ENCODE measurements at places on chromosomes 11 and 22.

DNA sequence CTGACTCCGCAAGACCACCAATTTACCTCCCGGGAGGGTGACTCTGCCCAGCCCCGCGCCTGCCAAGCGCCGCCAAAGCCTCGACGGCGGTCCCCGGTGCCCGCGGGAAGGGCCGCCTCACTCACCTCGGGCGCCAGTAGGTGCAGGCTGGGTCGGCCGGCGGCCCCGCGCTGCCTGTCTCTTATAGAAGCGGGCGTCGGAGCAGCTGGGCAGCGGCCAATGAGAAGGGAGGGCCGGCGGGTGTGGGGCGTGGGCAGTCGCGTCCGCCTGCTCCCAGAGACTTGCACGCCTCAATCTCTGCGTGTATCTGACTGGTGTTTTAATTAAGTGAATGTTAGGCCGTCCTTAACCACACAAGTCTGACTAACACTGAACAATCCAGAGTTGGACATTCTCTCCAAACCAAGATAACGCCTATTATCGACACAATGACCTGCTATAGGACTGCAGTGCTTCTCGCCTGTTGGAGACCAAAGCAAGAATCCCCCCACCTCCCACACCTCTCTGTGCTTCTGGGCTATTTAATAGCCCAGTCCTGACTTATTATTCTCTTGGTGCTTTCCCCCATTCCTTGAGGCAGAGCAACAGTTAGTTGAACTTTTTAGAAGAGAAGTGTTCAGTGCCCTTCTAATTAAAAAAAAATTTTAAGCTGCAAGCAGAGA lies at the start of gene TPH1:
TPH1 (minus strand) TSS at position 154 of the 662 bp plus-strand sequence. CDS start 5,507 bp downstream, outside the sequence.
- no peak for DNase-seq

- no peak for DNase-seq
Observed at GRCh38 chr11:13287681-13288080, 10.1 kb downstream of the BMAL1 start.

DNA sequence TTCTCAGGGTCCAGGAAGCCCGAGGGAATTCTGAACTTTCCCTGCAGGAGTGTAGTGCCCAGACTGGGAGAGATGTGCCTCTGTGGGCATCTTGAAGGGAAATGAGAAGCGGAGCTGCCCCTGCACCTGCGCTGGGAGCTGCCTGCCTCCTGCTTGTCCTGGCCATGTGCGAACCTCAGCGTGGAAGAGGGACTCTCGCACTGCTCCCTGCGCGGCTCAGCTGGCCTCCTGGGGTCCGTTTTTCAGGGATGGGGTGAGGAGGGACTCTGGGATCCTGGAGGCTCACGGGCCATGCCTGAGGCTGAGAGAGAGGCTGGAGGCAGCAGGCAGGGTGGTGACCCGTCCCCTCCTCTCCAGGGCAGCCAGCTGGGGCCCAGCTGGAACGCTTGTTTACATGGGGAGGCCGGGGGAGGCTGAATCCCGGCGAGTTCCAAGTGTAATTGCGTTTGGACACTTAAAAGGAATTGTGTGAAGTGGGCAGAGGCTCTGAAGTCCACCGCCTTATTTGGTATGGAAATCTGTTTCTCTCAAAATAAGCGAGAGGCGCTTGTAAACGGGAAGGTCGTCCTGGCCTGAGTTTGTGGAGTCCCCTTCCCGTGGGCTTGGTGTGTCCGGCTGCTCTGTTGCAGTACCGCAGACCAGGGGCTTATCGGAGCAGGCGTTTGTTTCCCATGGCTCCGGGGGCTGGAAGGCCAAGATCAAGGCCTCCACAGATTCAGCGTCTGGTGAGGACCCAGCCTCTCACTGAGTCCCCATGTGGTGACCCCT lies 1.2 kb upstream of the MRGPRF start:
- DNase-seq, result no peak

DNA sequence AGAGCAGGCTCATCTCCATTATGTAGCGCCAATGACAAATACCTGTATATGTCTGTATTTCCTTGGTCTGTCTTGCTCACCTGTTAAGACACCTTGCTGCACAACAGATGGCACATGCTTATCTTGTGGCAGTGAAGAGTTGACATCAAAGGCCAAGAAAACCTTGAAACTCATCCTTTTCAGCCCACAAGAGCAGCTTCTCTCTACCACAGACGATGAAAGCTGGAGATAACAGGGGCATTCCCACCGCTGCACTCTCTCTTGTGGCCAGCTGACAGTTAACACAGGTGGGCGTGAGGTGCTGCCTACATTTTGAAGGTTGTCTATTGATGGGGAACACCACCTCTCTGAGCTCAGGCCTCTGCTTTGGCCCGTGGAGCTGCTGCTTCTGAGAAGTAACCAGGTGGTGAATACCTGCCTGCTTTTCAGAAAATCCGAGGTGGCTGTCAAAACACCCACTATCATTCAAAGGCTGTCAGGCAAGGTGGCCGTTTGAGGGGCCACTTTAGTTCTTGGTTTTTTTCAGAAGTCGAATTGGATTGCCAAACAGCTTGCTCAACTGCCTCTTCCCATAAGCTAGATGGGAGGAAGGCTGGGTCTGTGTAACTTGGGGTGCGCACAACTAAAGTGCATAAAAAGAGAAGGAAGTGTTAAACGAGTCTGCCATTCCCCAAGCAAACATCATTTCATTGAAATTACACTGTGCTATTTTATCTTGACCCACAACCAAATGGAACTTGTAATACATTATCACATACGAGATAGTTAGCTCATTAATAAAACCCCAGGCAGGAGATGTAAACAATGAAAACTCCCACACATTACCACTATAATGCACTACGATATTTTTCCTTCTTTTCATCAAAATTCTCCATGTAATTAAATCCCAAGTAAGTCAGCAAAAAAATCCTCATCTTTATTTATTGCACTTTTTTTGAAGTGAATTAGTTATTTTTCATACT lies 87.1 kb upstream of the RAG2 start:
- DNase-seq, result no peak

DNA sequence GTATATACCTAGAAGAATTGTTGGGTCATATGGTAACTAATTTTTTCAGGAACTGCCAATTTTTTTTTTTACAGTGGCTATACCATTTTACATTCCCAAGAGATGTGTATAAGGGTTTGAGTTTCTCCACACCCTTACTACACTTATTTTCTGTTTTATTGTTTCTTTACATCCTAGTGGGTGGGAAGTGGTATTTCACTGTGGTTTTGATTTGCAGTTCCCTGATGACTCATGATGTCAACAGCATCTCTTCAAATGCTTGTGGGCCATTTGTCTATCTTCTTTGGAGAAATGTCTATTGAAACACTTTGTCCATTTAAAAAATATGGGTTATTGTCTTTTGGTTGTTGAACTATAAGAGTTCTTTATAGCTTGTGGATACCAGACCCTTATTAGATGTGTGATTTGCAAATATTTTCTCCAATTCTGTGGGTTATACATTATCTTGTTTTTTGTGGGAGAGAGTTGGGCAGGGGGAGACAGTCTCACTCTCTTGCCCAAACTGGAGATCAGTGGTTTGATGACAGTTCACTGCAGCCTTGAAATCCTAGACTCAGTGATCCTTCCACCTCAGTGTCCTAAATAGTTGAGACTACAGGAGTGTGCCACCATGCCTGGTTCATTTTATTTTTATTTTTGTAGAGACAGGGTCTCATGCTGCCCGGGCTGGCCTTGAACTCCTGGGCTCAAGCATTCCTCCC lies 30.3 kb upstream of the PISD start:
- DNase-seq, result peak; percentile 3

- DNase-seq, result no peak
Observed at GRCh38 chr11:79634905-79635304, 194.1 kb upstream of the TENM4 start.

GRCh38 chr22:45329530-45329936 lies 19.8 kb downstream of the FAM118A start:
- no peak for DNase-seq

DNA sequence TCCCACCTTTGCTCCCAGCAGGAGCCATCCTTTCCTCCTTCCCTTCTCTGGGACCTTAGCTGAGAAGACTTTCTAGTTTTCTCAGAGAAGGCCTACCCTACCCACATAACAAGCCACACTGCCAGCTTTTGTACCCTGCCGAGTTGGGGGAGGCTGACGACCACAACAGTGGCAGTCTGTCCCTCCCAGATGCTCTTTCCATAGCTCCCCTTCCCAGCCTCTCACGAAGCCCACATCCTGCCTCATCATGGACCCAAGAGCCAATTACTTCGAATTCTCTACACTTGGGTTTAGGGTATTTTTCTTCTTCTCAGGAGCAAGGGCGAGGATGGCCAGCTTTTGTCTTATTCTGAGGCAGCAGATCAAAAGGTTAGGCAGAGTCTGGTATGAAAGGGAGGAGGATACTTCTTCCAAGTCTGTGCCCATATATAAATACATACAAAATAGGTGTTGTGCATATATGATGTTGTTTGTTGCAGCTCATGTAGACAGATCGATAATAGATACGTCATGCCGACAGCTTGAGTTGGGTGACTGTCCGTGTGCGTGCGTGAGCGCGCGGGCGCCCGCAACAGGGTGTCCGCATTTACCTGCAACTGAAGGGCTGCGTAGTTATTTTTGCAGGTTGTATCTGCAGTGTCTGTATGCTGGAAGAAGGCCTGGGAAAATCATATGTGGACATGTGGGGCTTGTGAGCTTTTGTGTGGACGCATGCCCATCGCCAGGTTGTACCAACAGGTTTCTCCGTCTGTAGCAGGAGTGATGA lies 846 bp upstream of the NRGN start:
- no peak for DNase-seq

DNA sequence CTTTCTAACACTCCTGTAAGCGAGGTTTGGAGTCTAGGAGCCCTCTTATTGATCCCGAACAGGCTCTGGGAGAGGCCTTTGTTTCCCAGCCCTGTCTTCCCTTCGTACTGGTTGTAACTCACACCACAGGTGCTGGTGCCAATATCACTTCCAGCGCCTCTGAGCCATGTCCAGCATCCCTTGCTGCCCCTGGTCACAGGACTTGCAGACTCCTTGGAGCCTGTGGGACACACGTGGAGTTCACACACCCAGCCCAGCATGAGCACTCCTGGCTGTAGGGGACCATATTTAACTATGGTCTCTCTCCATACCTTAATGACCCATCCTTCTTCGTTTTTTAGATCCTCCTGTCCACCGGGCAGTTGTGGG lies 2.2 kb downstream of the ZBTB16 start:
- DNase-seq, result no peak

GRCh38 chr11:60915248-60915914 lies 1.4 kb downstream of the TMEM109 start:
- DNase-seq, result peak; percentile 16

- no peak for DNase-seq
Observed at GRCh38 chr11:80593648-80594374, 1153.0 kb upstream of the TENM4 start.

DNA sequence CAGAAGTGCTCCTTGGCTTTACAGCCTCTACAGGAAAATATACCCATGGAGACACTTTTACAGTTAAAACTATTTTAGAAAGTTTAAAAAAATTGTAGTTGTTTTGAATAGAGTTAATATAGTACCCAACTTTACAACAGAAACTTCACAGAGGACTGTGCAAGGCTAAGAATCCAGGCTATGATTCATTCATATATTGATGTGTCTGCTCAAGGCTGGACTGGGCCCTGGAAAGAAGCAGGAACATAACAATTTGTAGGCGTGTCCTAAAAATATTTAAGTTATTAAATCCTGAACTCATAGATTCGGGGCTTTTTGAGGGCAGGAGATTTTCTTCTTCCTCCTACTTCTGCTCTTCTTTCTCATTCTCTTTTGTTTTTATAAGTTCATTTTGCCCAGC lies 291.5 kb upstream of the CCDC179 start:
- DNase-seq, result no peak

GRCh38 chr11:123426789-123427188 lies 3.3 kb upstream of the GRAMD1B start:
- DNase-seq, result no peak

DNA sequence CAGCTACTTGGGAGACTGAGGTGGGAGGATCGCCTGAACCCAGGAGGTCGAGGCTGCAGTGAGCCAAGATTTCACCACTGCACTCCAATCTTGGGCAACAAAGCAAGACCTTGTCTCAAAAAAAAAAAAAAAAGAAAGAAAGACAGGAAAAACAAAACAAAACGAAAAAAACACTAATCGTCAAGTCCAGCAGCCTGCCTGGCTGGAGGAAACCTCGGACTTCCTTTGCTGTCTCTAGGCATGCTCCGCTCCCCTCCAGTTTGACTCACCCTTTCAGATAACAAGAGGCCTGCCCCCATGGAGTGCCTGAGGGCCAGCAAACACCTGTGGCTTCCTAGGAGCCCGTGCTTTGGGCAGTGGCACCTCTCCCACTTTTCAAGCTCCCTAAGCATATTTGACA lies 28.8 kb upstream of the CHKA start:
- DNase-seq, result no peak

GRCh38 chr11:14522801-14523200 lies 2.6 kb upstream of the PSMA1 start:
- no peak for DNase-seq

GRCh38 chr11:132278801-132279574 lies 908.6 kb downstream of the NTM start:
- DNase-seq, result no peak

- no peak for DNase-seq
Observed at GRCh38 chr11:3939211-3939610, 83.7 kb downstream of the STIM1 start.
